ENCODE measurements at places on chromosomes 13 and 19.

DNA sequence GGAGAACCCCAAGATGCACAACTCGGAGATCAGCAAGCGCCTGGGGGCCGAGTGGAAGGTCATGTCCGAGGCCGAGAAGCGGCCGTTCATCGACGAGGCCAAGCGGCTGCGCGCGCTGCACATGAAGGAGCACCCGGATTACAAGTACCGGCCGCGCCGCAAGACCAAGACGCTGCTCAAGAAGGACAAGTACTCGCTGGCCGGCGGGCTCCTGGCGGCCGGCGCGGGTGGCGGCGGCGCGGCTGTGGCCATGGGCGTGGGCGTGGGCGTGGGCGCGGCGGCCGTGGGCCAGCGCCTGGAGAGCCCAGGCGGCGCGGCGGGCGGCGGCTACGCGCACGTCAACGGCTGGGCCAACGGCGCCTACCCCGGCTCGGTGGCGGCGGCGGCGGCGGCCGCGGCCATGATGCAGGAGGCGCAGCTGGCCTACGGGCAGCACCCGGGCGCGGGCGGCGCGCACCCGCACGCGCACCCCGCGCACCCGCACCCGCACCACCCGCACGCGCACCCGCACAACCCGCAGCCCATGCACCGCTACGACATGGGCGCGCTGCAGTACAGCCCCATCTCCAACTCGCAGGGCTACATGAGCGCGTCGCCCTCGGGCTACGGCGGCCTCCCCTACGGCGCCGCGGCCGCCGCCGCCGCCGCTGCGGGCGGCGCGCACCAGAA lies 1.1 kb downstream of the SOX1 start:
- DNase-seq, result no peak

DNA sequence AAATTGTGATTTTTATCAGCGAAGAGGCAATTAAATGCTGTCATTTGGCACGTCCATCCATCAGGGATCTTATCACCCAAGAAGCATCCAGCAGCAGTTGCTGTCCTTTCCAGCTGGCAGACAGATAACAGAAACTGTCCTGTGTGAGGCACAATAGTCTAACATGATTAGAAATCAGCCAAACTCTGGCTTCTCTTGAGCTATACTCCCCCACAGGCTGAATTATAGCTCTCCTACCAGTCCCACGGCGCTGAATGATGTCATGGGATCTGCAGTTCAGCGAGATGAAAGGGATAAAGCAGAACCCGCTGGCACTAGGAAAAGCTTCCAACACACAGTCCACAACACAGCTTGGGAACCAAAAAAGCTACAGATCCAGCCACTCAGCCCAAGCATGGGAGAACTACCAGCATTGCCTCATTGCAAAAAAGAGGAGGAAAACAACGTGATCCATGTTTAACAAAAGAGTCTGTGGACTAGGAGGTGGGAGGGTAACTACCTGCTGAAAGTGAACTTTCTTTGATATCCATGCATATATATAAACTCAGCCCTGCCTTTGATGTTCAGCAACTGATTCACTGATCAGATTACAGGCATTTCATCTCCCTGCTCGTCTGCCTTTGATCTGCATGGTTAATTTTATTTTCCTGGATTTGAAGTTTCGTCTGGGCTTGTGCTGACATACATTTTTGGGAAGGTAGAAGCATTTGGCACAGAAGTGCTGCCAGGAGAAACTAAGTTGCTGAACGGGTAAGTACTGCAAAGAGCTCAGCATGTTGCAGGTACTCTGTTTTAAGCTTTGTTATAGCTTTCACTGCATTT lies at the start of gene TNFRSF19:
Gene TNFRSF19, plus strand, starts transcription at position 314 of the 822 bp plus-strand sequence. CDS start 19,772 bp downstream, outside the sequence.
- DNase-seq, result no peak

- peak; percentile 82 for DNase-seq
Observed at GRCh38 chr19:19459707-19460251, 54.3 kb downstream of the GATAD2A start.

GRCh38 chr19:4879041-4879440 lies 11.6 kb upstream of the PLIN3 start:
- DNase-seq, result no peak

- no peak for DNase-seq
Observed at GRCh38 chr13:64808704-64809103, 2421.4 kb downstream of the PCDH9 start.

DNA sequence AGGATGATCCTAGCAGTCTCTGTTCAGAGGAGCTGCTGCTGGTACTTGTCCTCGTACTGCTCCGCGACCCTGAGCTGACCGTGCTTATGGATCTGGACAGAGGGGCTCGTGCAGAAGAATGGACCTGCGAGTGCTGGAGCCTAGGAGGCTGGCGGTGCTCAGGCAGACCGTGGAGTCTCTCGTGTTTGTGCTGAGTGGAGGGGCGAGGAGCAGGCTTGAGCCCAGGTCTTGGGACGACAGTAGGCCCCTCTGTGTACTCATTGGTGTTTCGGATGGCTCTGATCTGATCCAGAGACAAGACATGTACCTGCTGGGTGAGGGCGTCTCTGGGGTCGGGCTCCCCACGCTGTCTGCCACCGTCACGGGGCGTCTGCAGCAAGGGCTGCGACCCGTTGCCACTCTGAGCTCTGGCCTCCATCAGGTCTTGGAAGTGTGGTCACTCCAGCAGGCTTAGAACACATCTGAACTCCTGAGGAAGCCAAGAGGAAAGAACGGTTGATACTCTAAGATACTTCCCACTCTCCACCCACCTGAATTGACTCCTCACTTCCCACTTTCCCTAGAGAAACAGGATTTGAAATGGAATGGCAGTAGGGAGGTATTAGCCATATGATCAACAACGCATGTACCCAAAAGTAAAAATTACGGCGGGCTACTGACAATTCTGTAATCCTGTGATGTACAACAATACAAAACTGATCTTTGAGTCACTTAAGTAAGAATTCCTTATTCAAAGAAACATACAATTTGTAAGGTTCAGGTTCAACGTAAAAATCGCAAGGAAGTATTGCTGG lies 3.4 kb downstream of the SPRY2 start:
- DNase-seq, result no peak

DNA sequence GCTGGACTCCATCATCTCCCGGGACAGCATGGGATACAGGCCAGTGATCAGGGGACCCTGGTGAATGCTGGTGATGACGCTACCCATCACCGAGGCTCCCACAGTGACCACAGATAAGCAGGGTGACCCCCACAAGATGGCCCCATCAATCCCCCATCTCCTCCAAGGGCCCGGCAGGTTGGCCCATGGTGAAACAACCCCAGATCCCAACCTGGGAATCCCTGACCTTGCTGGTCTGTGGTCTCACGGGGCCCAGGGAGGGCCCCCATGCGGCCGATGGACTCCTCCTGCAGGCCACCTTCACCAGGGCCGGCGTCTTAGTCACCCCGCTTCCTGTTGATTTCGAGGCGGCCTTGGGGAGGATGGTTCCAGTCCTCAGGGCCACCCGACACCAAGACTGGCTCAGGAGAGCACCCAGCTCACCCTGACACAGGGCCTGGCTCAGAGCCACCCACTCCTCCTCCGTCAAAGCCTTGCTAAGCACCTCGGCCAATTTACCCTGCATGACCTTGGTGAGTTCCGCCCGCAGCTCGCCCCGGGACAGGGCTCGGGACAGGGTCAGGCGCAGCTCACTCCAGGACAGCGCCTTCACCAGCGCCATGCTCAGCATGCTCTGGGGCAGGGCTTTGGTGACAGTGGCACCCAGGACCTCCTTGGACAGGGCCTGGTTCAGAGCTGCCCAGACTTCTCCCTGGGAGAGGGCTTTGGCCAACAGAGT lies 10.0 kb downstream of the IQCN start:
- DNase-seq, result no peak

DNA sequence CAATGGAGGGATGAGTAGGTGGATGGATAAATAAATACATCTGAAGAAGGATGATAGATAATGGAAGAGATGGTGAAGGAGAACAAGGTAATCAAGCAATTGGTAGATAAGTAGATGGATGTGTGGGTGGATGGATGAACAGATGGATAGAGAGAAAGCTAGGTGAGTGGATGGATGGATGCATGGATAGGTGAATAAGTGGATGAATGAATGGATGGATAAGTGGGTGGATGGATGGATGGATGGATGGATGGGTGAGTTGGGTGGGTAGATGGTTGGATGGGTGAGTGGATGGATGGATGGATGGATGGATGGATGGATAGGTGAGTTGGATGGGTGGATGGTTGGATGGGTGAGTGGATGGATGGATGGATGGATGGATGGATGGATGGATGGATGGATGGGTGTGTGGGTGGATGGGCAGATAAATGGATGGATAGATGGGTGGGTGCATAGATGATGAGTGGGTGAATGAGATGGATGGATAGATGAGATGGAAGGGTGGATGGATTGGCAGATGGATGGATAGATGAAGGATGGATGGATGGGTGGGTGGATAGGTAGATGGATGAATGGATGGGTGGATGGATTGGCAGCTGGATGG lies 6.3 kb downstream of the SEMA6B start:
- no peak for DNase-seq

- no peak for DNase-seq
Observed at GRCh38 chr13:111247552-111247951, 72.9 kb upstream of the TEX29 start.

DNA sequence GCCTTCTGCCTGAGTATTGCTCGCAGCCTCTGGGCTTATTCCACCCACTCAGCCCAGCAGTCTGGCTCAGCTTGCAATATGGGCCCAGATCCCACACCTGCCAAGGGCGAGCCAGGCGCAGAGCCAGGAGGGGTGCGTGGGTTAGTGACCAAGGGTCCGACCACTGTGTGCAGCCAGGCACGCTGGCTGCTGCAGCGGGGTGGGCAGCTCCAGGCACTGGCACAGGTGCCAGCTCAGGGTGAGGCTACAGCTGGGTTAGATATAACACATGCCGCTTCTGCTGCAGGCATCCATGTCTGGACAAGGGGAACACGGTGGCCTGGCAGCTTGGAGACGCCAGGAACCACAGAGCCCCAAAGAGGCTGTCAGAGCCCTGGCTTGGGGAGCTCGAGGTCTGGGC lies 12.6 kb upstream of the URAD start:
- no peak for DNase-seq

DNA sequence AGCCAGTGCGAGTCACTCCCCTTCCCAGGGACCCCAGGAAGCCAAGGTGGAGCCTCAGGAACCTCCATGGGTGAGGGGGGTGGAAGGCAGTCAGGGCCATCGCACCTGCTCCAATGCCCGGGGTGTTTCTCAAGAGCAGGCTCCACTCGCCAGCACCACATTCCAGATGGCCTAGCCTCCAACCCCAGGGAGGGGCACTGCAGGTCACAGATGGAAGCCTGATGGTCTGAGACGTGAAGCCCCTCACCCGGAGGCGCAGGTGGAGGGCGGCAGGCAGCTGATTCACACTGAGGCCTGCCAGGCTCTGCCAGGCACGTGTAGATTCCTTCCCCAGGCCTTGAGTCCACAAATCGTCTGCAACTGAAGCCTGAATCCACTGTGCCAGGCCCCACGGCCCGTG lies 23.0 kb upstream of the ISYNA1 start:
- DNase-seq, result no peak

DNA sequence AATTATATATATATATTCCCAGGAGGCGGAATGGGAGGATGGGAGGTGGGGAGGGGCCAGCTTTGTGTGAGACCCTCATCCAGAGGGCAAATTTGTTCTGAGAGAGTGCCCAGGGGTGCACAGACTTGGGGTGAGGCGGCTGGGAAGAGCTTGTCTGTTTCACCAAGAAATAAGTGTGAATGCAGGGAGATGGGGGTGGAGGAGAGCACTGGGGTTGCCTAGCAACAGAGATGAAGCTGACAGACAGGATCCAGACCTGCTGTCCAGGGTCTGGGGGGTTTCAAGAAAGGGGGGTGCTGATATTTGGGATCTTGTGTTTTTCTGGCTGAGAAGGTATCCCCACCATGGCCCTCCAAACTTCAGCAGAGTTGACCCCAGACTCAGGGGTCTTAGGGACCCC lies 18.6 kb upstream of the TNFAIP8L1 start:
- no peak for DNase-seq

- DNase-seq, result peak; percentile 19
Observed at GRCh38 chr13:111179908-111180760, 65.0 kb downstream of the ARHGEF7 start.

DNA sequence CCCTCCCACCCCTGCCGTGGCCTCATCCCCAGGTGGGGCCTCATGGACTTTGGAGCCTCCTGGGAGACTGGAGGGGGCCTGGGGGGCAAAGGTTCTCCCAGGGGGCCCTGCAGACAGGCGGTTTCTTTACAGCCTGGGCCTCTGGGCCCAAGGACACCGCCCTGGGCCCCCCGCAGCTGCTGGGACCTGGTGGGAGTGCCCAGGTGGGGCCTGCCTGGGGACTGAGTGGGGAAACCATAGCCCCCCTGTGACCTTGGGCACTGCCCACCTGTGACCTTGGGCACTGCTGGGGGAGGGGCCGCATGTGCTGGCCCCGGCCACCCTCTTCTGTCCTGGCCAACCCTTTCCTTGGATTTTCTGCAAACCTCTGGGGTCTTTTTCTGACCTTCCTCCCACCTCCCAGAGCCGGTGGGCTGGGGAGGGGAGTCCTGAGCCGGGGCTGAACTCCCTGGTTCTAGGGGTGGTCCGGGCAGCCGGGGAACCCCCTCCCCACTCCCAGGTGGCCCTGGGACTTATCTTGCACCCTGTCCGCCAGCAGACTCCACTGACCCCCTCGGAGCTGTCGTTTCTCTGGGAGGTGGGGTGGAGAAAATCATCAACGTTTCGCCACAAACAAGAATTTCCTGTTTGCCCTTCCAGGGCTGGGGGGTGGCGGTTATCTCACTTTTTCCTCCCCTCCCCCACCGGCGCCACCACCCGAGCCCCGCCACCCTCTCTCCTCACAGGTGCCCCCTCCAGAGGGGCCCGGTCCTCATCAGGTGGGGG lies 27.0 kb downstream of the ARID3A start:
- DNase-seq, result no peak

- DNase-seq, result no peak
Observed at GRCh38 chr13:22175815-22176214, 504.9 kb downstream of the FGF9 start.

GRCh38 chr19:45160870-45161737 lies at the start of gene NKPD1:
Gene NKPD1 (minus strand): TSS chr19:45160982. CDS start chr19:45160150, 832 bp downstream.
- no peak for DNase-seq

- peak; percentile 81 for DNase-seq
Observed at GRCh38 chr19:44657211-44657921, 13.7 kb downstream of the PVR start.

GRCh38 chr19:33261511-33262189 lies 36.0 kb upstream of the SLC7A10 start:
- DNase-seq, result no peak

- DNase-seq, result no peak
Observed at GRCh38 chr13:110875241-110875640, 39.6 kb downstream of the ANKRD10 start.

GRCh38 chr13:30431269-30431940 lies 9.1 kb downstream of the UBE2L5 start:
- DNase-seq, result no peak

GRCh38 chr13:73693215-73693614 lies 441.0 kb downstream of the KLF12 start:
- DNase-seq, result no peak

- DNase-seq, result no peak
Observed at GRCh38 chr13:101231751-101232428, 184.4 kb downstream of the NALCN start.

DNA sequence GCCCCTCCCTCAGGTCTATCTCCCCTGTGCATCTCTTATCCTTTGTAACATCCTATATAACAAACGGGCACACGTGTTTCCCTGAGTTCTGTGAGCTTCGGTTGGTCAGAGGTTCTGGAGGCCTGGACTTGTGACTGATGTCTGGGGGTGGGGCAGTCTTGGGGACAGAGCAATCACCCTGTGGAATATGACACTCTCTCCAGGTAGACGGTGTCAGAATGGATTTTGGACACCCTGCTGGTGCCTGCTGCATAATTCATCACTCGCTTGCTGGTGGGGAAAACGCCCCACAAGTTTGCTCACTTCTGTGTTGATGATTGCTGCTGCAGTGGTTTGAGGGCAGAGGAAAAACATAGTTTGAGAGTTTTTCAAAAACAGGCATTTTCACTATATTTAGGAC lies 223.2 kb downstream of the UQCRFS1 start:
- DNase-seq, result no peak

- no peak for DNase-seq
Observed at GRCh38 chr13:104694397-104694796, 1628.2 kb upstream of the SLC10A2 start.

All from stimulated activated CD4-positive, alpha-beta T cell treated with anti-CD3 and anti-CD28 coated beads, Interleukin-15, amount 100 ng/mL, for 24 hours (primary cell).